Right atrium auricular region (tissue), 2 donors: ENCODE measurements at places on chromosomes 16 and 17.

DNA sequence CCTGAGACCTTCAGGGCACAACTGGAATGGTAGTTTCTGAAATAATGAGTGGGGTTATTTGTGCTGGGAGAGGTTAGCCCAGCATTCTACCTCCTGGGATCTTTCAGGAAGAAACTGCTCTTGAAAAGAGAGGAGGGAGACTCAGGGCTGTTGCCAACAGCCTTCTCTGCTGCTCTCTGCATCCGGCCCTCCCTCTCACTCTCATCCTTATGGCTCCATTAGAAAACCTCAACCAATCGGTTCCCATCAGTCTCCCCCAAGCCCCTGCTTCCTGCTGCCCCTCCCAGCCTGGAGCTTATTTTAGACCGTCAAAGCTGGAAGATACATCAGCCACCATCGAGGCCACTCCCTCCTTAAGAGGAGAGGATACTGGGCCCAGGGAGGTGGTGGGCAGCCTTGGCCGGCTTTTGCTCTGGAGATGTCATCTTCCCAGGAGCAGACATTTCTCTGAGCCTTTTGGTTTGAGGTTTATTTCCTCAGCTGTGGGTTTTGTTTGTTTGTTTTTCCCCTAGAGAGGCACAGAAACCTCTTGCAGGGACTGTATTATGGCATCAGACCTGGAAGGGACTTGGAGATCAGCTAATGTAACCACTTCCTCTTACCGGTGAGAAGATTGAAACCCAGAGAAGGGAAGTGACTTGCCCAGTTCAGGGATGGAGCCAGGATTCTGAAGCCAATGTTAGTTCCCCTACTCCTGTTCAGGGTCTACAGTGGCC lies 2.7 kb downstream of the MPRIP start:
- no peak for DNase-seq

DNA sequence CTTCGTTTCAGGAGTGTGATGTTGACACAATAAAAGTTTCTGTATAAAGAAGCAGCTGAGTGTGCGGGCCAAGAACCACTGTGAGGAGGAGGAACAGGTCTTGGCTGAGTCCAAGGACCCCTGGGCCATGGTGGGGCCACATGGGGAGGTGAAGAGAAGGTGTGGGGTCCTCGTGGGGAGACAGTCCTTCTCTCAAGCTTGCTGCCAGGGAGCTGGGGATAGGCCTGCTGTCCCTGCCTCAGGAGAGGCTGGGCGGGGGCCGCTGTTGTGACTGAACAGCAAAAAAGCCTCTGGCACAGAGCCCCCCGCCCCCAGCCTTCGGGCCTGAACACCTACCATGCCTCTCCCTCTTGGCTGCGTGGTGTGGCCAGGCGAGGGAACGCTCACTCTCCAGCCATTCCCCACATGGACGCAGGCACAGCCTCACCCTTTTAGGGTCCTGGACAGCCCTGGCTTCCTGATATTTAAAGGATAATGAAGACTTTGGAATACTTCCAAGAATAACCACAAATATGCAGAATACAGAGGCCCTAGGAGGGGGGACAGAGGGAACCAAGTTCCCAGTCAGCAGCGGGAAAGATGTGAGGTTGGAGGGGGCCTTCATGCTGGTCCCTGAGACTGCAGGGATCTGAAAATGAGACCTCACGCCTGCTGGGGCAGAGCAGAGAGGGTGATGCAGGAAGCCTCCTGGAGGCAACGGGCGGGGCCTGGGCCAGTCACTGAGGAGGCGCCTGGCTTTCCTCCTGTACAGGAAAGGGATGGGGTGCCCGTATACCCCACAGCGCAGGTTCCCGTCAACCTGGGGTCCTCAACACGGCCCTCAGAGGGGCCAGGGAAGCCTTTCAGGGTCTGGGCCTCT lies 100.0 kb upstream of the CREBBP start:
- DNase-seq = no peak

DNA sequence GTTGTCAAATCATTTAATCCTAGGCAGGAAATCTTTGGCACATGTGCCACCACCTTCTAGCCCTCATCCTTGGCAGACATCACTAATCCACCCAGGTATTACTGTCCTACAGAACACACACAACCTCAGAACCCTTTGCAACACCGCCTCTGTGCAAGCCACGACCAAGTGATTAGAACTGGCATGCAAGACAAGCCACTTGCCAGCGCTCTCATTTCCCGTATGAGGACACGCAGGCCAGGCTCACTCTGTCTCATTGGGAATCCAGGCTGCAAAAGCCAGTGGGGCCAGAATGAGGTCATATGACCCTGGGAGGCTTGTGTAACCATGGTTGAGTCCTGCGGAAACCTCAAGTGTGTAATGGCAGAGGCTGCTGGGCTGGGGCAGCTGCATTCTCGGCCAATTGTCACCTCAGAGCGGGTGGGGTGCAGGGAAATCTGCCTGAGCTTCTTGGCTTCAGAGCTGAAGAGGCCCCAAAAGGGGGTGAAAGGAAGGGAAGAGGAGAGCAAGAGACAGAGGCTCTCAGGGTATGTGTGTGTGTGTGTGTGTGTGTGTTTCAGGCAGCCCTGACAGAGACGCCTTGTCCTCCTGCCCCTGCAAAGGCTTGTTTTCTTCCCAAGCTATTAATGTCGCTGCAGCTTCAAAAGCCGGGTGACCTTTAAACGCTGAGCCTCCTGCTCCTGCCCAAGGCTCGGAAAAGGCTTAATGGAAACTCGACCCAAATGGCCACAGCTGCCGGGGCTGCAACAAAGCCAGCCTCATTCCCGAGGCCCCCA lies 43.2 kb upstream of the MRPS23 start:
- DNase-seq = peak; percentile 98

DNA sequence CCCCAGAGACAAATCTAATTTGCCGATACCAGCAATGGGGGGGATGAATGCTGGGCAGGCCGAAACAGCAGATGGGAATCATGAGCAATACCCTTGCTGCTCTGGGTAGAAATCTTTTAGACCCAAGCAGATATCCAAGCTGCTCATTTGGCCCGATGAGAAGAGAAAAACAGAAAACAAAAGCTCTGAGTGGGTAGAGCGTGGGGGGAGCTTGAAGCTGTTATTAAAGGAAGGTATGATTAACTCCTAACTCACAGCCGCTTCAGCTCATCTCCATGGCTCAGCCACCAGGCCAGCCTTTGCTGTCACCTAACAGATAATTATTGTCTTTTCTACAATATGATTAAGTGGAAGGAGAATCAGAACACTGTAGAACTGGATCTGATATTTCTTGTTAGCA lies 58.3 kb downstream of the VPS35L start:
- DNase-seq = no peak

- no peak for DNase-seq
These were observed at the start of the genes GPS1 and RFNG for GRCh38 chr17:82051776-82052637. Gene GPS1 (plus strand): TSS chr17:82051898. CDS start chr17:82051932, 34 bp downstream. Gene RFNG (minus strand): TSS chr17:82051811. CDS start chr17:82051766, 45 bp downstream.

GRCh38 chr16:57127037-57127763 lies 34.8 kb downstream of the CPNE2 start:
- DNase-seq = no peak

DNA sequence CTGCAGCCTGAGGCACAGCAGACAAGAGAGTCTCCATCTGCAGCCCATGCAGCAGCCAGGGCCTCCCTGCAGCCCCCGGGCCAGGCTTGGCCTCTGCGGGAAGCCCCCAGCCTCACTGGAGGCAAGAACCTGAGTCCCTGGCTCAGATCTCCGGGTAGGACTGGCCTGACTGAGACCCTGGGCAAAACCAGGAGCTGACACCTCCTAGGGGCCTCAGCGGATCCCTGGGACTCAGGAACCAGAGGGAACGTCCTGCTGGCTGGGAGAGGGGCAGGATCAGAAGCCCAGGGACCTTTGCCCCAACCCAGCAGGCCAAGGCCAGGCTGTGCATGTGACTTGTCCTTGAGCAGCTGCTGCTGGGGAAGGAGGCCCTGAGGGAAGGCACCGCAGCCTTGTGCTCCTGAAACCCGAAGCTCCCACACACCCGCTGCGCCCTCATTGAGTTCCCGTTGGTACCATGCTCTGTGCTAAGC lies 1.7 kb upstream of the PRSS21 start:
- DNase-seq = no peak

- DNase-seq = no peak
These were observed 324.5 kb downstream of the SNX29 start for GRCh38 chr16:12300945-12301500.
